ENCODE measurements at places on chromosomes 2 and 18. TPM values are rescaled to one million over a fixed set of nuclear protein-coding genes. Genes with fewer than 3 reads are reported as not detected.

GRCh38 chr2:11127761-11128160 lies 27.5 kb upstream of the SLC66A3 start:
- no peak for DNase-seq
- H3K27me3 ChIP-seq, result peaks cover 27% of the 10 kb centered on the region
- H3K4me3 ChIP-seq, result no peak overlapping the region
- H3K27ac ChIP-seq, result no peak overlapping the region
- no peaks in the 10 kb centered on the region for H3K36me3 ChIP-seq
- H3K4me1 ChIP-seq, result peaks cover 33% of the 10 kb centered on the region

DNA sequence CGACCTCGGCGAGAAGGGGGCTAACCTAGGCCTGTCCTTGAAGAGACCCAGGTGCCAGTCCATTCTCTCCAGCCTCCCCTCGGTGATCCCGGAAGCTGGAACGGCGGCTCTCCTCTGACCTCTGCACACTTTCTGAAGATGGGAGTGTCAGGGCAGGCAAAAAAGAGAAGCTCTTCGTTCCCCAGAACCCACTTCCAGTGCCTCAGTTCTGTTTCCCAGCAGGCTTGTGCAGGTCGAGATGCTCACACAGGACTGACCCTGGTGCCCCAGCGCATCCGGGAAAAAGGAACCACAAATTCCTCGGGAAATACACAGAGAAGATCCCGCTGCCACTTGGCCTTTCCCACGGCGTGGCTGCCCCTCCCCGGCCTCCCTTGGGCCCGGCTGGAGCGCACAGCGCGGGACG lies 681 bp upstream of the PTPN18 start:
- no peaks in the 10 kb centered on the region for H3K36me3 ChIP-seq
- no peak for DNase-seq
- H3K4me1 ChIP-seq, result peaks cover 5% of the 10 kb centered on the region
- H3K27me3 ChIP-seq, result no peaks in the 10 kb centered on the region

GRCh38 chr2:102764083-102764482 lies 2.3 kb downstream of the TMEM182 start:
- no peaks in the 10 kb centered on the region for H3K36me3 ChIP-seq
- no peaks in the 10 kb centered on the region for H3K27me3 ChIP-seq
- no peak for DNase-seq
- H3K4me3 ChIP-seq, result no peak overlapping the region

DNA sequence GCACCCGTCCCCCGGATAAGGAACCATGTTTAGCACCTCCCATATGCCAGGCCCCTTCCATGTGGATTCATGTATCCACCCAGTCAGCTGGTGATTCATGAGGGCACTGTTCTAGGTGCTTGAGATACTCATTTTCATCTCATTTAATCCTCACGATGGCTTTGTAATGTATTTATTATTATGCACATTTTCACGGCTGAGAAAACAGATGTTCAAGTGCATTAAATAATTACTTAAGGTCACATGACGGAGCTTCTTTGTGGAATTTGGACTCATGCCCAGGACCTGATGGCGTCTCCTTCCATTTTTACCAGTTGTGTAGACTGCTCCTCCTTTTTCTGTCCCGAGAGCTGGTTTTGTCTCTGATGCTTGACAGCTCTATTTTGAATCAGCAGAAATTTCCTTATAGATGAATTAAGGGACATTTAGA lies 72.2 kb upstream of the RBM44 start:
- H3K4me3 ChIP-seq, result no peak overlapping the region
- no peaks in the 10 kb centered on the region for H3K27me3 ChIP-seq
- DNase-seq, result no peak
- peak overlapping the region; percentile 35 for H3K27ac ChIP-seq
- H3K4me1 ChIP-seq, result peaks cover 30% of the 10 kb centered on the region

DNA sequence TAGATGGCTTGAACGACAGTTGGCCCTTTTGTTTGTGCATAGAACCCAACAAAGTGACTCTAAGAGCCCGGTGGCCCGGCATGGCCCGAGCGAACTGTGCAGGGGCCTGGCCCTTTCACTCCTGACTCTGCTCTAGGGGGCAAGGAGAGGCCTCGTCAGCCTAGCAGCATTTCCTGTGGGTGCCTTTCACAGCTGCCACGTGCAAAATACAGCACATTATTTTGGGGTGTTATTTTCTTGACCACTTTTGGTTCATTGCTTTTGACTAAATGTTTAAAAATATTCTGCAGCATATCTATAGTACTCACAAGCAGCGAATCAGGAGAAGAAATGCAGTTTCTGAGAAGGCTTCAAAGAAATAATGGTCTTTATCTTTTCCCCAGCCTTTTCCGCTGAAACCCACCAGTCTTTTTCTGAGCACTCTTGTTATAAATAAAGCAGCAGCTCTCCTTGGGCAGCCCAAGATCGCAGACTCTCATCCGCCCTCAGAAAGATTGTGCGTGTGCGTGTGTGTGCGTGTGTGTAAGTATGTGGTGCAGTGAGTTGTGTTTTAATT lies 31.3 kb downstream of the DGKD start:
- H3K4me1 ChIP-seq, result peaks cover 53% of the 10 kb centered on the region
- H3K27ac ChIP-seq, result no peak overlapping the region
- peak; percentile 21 for DNase-seq
- H3K36me3 ChIP-seq, result peaks cover 17% of the 10 kb centered on the region
- no peaks in the 10 kb centered on the region for H3K27me3 ChIP-seq
- no peak overlapping the region for H3K4me3 ChIP-seq

C2orf78 gene
- not detected for total RNA-seq

C2orf76 gene
- 11.0 TPM for total RNA-seq
